Thyroid gland (tissue), 4 donors: ENCODE measurements at places on chromosomes 1 and 21.

GRCh38 chr1:206739411-206740076 lies 31.0 kb upstream of the IL19 start:
- DNase-seq = no peak

- DNase-seq = peak; percentile 64
Observed at GRCh38 chr21:24045775-24046215, 1561.5 kb downstream of the MRPL39 start.

GRCh38 chr1:165441166-165441880 lies 3.6 kb downstream of the RXRG start:
- no peak for DNase-seq

DNA sequence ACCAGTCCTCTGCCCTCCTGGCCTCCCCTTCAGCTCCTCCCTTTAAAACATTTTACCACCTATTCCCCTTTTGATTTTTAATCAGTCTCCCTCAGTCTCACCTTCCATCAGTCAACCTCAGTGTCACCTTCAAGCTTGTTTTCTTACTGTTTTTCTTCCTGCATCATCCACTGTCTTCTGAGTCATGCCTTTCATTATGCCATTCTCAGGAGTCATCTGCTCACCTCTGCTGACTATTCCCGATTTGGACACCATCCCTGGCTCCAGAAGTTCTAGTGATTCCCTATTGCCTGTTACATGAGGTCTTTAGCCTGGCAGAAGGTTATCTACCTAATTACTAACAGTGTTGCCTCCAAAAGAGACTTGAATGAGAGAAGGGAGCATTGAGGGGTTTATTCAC lies 23.9 kb downstream of the NFASC start:
- no peak for DNase-seq

DNA sequence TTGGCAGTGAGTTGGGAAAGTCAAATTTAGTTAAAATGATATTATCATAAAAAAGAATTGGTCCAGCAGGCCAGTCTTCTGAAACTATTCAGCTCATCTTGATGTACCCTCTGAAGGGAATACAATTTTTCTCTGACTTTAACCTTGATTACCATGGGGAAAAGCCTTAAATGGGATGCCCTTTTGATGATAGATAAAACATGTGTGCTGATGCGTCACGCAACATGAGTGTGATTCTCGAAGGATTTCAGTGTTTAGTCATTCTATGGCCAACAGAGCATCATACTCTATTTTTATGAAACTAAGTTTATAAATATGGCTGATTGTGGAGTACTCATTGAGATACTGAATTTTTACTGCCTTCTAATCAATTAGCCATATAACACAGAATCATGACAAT lies 171.5 kb downstream of the ZNF281 start:
- DNase-seq = no peak
